ENCODE measurements at places on chromosomes 12 and 14.

GRCh38 chr14:88554457-88555286 lies at the start of gene PTPN21:
Gene PTPN21 (minus strand): TSS chr14:88555007. CDS start chr14:88550417, 4,590 bp downstream.
- peak; percentile 85 for DNase-seq

GRCh38 chr14:93262446-93262845 lies 55.4 kb downstream of the UBR7 start:
- DNase-seq, result peak; percentile 91

DNA sequence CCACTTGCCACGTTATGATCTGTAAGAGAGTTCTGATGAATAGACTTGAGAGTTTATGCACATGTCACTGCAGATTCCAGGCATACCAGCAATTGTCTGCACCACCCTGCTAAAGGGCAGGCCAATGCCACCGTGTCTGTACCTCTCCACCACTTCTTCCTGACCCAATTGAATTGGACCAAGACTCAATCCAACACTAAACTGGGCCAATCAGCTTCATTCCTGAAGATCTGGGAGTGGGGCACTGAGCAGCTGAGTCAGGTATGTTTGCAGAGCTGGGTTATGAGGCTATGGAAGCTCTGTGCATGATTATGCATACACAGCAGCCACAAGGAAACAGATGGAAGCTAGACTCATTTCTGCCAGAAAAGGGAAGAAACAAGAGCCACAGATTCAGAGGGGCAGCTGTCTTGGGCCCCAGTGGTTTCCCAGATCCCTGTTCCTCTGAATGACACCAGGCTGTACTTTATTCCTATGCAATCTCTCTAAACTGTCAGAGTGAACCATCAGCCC lies 28.0 kb downstream of the DAO start:
- peak; percentile 24 for DNase-seq

- no peak for DNase-seq
Measured at GRCh38 chr14:78488938-78489337, 318.8 kb downstream of the NRXN3 start.

GRCh38 chr12:19185262-19185929 lies 55.9 kb downstream of the PLEKHA5 start:
- DNase-seq, result no peak

GRCh38 chr12:96828169-96828789 lies 78.8 kb upstream of the NEDD1 start:
- DNase-seq, result peak; percentile 14

- no peak for DNase-seq
Measured at GRCh38 chr12:130145731-130146130, 16.5 kb upstream of the FZD10 start.

DNA sequence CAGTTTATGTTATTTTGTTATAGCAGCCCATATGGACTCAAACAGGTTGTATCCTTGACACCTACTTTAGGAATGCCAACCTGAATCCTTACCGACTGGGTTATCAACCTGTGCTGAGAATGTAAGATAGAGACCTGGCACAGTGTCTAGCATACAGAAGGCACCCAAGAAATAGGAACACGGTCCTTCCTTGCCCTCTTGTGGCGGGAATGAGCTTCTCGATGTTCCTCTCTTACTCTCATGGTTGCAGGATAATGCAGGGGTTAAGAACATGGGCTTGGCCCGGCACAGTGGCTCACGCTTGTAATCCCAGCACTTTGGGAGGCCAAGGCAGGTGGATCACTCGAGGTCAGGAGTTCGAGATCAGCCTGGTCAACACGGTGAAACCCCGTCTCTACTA lies 6.5 kb downstream of the C12orf43 start:
- peak; percentile 71 for DNase-seq

- no peak for DNase-seq
Measured at GRCh38 chr12:42097971-42098370, 46.7 kb downstream of the GXYLT1 start.

GRCh38 chr14:23669441-23669840 lies 33.3 kb downstream of the DHRS2 start:
- no peak for DNase-seq

DNA sequence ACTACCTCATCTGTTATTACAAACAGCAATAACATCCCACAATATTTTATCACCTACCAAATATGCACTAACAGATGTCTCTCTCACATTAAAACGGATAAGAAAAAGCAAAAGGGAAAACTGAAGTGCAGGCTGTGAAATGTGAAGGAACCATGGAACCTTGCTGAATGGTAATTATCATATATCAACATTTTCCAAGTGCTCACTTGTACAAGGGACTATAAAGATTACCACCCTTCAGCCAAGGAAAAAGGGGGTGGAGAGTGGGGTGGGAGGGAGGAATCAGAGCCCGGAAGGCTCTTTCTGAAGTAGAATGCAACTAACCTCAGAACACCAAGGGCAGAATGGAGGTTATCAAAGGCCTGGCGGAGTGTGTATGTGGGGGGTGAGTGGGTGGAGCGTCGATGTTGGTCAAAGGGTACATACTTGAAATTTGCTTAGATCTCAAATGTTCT lies 1.2 kb downstream of the SNX6 start:
- DNase-seq, result no peak

DNA sequence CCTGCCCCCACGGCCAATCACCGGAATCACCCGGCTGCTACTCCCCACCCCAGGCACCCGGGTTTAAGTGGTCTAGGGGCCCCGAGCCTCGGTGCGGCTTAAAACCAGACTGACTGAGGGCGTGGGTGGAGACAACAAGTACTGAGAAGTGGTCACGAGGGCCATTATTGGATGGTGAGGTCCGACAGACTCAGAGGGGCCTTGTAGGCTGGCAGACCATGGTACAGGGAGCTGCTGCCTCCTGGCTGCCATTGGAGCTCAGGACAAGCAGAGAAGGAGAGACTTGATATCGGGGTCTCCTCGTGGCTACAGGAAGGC lies 54.1 kb downstream of the FBRSL1 start:
- no peak for DNase-seq

- no peak for DNase-seq
Measured at GRCh38 chr14:71491931-71492330, 440.3 kb upstream of the RGS6 start.

- no peak for DNase-seq
Measured at GRCh38 chr12:103169-103981, 36.8 kb downstream of the IQSEC3 start.

DNA sequence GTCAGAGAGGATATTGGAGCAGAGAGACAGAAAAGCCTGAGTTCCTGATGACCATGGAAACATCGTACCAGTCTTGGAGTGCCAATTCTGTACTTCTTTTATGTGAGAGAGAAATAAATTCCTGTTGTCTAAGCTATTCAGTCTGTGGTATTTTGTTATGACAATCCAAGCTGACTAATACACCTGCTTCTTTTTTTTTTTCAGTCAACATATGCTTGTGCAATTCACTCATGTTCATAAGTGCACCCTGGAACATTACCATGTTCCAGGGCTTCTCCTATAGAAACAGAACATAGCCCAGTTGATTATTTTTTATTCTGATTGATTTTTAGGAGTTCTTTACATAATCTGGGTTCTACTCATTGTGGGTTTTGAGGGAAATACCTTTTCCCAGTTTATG lies 1.7 kb upstream of the CHPT1 start:
- no peak for DNase-seq

DNA sequence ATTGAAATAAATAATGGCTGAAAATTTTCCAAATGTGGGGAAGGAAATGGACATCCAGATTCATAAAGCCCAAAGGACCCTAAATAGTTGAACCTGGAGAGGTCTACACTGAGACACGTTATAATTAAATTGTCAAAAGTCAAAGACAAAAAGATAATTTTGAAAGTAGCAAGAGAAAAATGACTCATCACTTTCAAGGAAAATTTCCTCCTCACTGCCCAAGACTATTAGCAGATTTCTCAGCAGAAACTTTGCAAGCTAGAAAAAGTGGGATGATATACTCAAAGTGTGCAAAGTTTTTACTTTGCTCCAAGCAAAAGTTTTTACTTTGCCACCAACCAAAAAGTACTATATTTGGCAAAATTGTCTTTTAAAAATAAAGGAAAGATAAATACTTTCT lies 15.9 kb upstream of the KRT83 start:
- no peak for DNase-seq

GRCh38 chr12:56991319-56992246 lies 14.8 kb downstream of the ZBTB39 start:
- no peak for DNase-seq

- no peak for DNase-seq
Measured at GRCh38 chr12:122811777-122812176, 23.5 kb upstream of the HIP1R start.

GRCh38 chr12:50606675-50607375 lies 102.0 kb downstream of the DIP2B start:
- no peak for DNase-seq

- DNase-seq, result no peak
Measured at GRCh38 chr12:122843455-122843854, 8.2 kb downstream of the HIP1R start.

GRCh38 chr14:86787717-86788116 lies 1205.3 kb downstream of the GALC start:
- no peak for DNase-seq

- no peak for DNase-seq
Measured at GRCh38 chr12:115763982-115764621, 513.4 kb downstream of the MED13L start.

DNA sequence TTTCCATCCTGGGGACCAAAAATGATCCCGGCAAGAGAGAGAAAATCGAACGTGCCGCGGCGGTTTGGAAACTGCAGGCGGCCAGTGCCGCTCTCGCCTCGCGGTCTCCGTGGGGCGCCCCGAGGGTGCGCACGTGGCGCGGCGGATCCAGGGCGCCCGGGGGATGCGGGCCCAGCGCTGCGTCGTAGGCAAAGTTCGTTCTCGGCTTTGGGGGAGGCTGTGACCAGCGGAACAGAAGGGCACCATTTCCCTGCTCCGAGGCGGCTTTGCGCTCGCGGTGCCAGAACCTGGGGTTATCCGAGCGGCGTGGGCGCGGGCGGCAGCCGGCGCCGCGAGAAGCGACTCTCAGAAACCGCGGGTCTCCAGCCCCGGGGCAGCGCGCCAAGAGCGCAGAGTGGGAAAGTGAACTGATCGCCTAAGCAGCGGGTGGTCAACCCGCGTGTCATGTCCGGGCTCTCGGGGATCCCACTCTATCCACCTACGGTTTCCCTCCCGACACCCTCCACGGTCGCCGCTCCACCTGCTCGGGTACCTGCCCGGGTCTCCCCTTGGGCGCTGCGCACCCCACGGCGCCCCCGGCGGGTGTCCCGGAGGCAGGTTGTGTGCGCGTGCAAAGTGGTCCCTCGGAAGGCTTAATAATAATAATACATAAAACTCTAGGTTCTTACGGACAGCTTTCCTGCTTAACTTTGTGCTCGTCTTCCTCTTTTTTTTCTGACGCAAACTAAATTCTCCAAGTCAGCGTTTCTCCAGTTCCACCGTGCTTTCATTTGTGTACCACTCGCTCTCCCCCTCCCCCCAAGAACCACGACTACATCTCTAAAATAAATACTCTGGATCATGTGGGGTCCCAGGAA lies 1.2 kb downstream of the ESRRB start:
- no peak for DNase-seq

GRCh38 chr14:100438678-100439592 lies 115.8 kb downstream of the SLC25A47 start:
- DNase-seq, result peak; percentile 59

Data from T47D (cell line).